ENCODE measurements at places on chromosomes 5 and 9. TPM values are rescaled to one million over a fixed set of nuclear protein-coding genes. Genes with fewer than 3 reads are reported as not detected.

- no peak overlapping the region for H3K27ac ChIP-seq
- H3K4me3 ChIP-seq: no peak overlapping the region
- H3K4me1 ChIP-seq: no peaks in the 10 kb centered on the region
- no peak for DNase-seq
These were observed 100.7 kb downstream of the CACNA1B start for GRCh38 chr9:137978262-137978714.

Gene VLDLR
- 110 TPM for total RNA-seq

DNA sequence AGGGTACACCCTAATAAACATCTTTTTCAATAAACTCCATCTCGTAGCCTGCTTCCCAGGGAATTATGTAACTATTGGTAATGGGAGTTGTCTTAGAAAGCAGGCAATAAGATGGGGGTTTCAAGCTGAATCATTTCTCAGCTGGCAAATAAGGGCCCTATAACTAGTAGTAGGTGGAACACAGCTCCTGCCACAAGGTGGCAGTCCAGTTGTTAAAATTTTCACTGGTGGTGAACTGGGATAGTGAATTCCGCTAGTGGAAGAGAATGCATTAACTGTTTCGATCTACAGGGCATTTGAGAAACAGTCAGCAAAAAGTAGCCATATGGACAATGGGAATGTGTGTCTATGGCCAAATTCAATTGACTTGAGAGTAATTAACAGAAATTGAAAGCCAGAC is 27.7 kb downstream of the PCDHB15 start:
- no peak overlapping the region for H3K4me3 ChIP-seq
- no peaks in the 10 kb centered on the region for H3K36me3 ChIP-seq
- no peaks in the 10 kb centered on the region for H3K27me3 ChIP-seq
- H3K27ac ChIP-seq: no peak overlapping the region

DNA sequence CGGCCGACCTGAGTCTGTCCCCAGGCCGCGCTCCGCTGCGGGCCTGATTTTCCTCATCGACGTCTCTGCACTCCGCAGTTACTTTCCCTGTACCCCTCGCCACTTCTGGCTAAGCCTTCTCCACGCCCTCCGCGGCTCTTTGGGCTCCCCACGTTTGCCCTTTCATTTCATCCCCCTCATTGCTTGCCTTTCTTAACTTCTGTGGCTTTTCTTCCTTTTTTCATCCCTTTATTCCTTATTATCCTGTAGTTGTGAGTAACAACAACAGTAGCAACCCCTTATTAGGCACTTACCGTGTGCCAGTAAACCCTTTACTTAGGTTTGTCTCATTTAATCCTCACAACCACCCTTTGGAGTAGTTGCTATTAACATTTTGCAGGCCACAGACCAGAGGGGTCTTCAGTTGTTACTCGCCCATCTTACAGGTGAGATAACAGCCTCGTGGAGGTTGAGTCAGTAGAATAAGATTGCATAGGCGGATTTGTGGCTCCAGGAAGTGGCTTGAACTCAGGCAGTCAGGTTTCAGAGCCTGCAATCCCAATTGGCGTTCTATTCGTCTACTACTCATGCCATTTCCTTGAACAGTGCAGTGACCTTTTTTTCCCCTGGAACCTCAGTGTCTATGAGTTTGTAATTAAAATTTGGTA is 724 bp downstream of the TCERG1 start:
- no peak for DNase-seq
- peak overlapping the region; percentile 90 for H3K27ac ChIP-seq
- no peaks in the 10 kb centered on the region for H3K27me3 ChIP-seq
- no peaks in the 10 kb centered on the region for H3K36me3 ChIP-seq

Gene ZNF483
- 7.2 TPM for total RNA-seq

DNA sequence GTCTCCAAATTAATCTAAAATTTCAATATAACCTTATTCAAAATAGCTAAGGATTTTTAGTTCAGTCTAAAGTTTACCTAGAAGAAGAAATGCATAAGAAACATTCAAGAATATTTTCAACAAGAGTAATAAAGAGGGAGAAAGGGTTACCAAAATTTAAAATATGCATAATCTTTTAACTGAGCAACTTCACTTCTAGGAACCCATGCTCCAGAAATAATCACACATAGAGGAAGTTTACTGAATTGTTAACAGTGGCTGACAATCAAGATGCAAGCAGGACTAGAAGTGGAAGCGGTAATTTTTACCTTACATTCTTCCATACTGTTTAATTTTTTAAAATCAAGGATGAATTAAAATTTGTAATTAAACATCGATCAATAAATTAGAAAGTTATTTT is 1.9 kb downstream of the PJA2 start:
- H3K27me3 ChIP-seq: no peaks in the 10 kb centered on the region
- H3K27ac ChIP-seq: peak overlapping the region; percentile 97
- peaks cover 7% of the 10 kb centered on the region for H3K36me3 ChIP-seq
- H3K4me1 ChIP-seq: peaks cover 7% of the 10 kb centered on the region

GRCh38 chr9:130220352-130220751 is 45.2 kb upstream of the HMCN2 start:
- peaks cover 29% of the 10 kb centered on the region for H3K36me3 ChIP-seq
- H3K27me3 ChIP-seq: no peaks in the 10 kb centered on the region
- H3K27ac ChIP-seq: peak overlapping the region; percentile 75
- H3K4me1 ChIP-seq: peaks cover 26% of the 10 kb centered on the region
- no peak for DNase-seq

DNA sequence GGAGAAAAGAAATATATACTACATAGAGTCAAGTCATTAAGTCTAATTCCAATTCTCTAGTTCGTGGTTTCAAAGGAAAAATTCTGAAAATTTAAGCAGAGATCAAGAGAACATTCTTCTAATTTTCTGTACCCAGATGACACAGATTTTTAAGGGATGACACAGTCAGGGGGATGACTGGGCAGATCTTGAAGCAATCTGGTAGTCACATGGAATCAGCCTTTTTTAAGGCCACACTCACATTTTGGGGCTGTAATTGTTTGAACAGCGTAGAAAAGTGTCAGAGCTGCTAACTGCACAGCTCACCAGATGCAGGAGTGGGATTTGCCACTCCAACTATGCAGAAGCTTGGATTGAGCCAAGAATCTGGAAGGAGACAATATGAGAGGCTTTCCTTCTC is 20.4 kb downstream of the PDE4D start:
- H3K4me3 ChIP-seq: no peak overlapping the region
- H3K27me3 ChIP-seq: no peaks in the 10 kb centered on the region
- no peaks in the 10 kb centered on the region for H3K4me1 ChIP-seq
- DNase-seq: no peak
- H3K36me3 ChIP-seq: no peaks in the 10 kb centered on the region

GRCh38 chr5:142971303-142972013 is 201.3 kb downstream of the ARHGAP26 start:
- H3K27me3 ChIP-seq: no peaks in the 10 kb centered on the region
- no peaks in the 10 kb centered on the region for H3K36me3 ChIP-seq
- H3K4me3 ChIP-seq: no peak overlapping the region
- H3K4me1 ChIP-seq: no peaks in the 10 kb centered on the region

Gene KIF4B
- not detected for total RNA-seq

DNA sequence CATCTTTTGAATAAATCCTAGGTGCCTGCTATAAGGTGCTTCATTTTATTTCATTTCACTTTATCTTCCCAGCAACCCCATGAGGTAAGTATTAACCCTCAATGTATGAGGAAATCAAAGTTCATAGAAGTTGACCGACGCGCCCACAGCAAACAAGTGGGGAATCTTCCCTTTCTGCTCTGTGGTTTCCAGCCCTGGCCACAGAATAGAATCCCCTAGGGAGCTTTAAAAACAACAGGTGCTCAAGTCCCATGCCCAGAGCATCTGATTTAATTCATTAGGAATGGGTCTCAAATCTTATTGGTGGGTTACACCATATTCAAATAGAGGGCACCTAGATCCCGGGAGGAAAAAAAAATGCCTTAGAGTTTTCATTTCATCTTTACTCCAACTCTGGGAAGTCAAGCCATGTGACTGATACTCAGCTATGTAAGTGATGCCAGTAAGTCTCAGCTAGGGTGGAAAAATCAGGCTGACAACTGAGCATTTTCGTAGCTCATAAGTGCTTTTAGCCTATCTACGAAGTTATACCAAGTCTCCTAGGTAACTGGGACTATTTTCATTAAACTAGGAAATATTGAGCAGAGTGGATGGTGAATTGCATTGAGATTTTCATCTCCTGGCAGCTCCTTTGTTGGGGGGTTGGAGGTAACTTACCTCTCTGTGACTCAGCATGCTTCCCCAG is 353.4 kb upstream of the SLC30A5 start:
- H3K27ac ChIP-seq: no peak overlapping the region
- no peaks in the 10 kb centered on the region for H3K36me3 ChIP-seq
- H3K4me3 ChIP-seq: no peak overlapping the region
- no peak for DNase-seq

DNA sequence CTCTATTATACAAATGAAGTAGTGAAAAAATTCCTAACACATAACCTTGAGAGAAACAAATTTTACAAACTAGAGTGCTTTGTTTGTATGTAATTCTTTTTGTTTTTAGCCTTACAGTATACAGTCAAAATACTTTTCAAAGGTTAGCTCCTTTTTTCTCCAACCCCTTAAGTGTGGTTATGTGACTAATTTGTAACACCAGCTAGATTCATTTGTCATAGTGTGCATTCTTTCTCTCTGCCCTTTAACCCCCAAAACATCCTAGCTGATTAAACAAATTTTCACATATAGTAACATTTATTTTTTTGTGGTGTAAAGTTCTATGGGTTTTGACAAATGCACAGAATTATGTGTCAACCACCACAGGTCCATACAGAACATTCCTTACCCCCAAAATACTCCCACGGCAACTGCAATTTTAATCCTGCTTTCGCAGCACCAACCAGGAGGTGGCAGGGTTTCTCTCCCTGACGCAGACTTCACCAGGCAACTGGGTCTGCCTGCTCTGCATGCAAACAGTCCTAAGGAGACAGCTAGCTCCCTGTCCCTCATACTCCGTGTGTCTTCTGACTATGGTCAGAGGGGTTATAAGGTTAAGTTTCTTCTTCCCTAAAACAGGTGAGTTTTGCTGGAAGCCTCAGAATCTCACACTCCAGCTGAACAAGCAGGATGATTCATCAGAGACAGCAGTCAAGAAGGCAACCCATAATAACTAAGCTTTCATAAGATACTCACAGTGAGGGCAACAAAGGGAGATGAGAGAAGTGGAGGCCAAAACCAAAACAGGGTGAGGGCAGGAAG is 44.5 kb upstream of the NR5A1 start:
- no peaks in the 10 kb centered on the region for H3K36me3 ChIP-seq
- DNase-seq: peak; percentile 79
- no peaks in the 10 kb centered on the region for H3K4me1 ChIP-seq
- H3K27ac ChIP-seq: no peak overlapping the region
- H3K4me3 ChIP-seq: no peak overlapping the region

GRCh38 chr5:99949969-99950524 is 585.1 kb upstream of the FAM174A start:
- H3K4me1 ChIP-seq: no peaks in the 10 kb centered on the region
- DNase-seq: no peak
- no peak overlapping the region for H3K27ac ChIP-seq

DNA sequence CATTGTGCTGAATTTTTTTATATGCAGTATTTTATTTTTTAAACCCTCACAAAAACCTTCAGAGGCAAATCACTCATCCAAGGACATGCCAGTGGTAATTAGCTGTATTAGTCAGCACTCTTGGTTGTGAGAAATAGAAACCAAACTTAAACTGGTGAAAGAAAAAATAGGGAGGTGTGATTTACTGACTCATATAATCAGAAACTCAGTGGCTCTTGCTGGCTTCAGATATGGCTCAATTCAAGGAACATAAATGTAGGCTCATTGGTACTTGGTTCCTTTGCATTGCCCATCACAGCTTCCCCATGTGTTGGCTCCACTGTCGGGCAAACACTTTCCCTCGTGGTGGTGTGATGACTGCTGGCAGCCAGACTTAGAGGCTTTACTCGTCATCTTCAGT is 497.2 kb downstream of the MAT2B start:
- H3K27me3 ChIP-seq: no peaks in the 10 kb centered on the region
- H3K4me3 ChIP-seq: no peak overlapping the region
- no peaks in the 10 kb centered on the region for H3K4me1 ChIP-seq
- H3K27ac ChIP-seq: no peak overlapping the region

DNA sequence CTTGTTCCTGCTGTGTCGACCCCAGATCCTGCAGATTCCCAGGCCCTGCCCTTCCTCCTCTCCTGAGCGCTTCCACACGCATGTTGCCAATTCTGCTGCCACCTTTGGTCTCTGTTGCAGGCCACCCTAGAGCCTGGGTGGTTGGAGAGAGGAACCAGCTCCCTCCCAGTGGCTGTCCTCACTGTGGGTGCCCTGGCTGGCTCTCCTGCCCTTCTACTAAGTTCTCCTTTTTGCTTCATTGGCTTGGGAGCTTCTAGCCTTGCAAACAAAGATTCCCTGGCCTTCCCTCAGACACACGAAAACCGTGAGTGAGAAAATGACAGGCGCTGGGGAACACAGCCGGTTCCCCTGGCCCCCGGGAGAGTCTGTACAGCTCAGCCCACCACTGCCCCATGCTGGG is 14.2 kb upstream of the NCS1 start:
- H3K4me1 ChIP-seq: no peaks in the 10 kb centered on the region
- H3K4me3 ChIP-seq: no peak overlapping the region
- no peaks in the 10 kb centered on the region for H3K36me3 ChIP-seq
- no peak for DNase-seq
- H3K27ac ChIP-seq: no peak overlapping the region

Gene CA9
- 161 TPM for total RNA-seq

- no peaks in the 10 kb centered on the region for H3K36me3 ChIP-seq
- no peak for DNase-seq
- no peak overlapping the region for H3K27ac ChIP-seq
- no peak overlapping the region for H3K4me3 ChIP-seq
- H3K27me3 ChIP-seq: no peaks in the 10 kb centered on the region
These were observed 202.7 kb downstream of the CD180 start for GRCh38 chr5:66993882-66994281.

GRCh38 chr5:23461576-23461975 is 45.8 kb upstream of the PRDM9 start:
- H3K4me3 ChIP-seq: no peak overlapping the region
- no peaks in the 10 kb centered on the region for H3K36me3 ChIP-seq
- no peaks in the 10 kb centered on the region for H3K4me1 ChIP-seq
- H3K27me3 ChIP-seq: no peaks in the 10 kb centered on the region

- H3K4me3 ChIP-seq: peak overlapping the region; percentile 69
- H3K27ac ChIP-seq: peak overlapping the region; percentile 89
- H3K36me3 ChIP-seq: no peaks in the 10 kb centered on the region
These were observed 1.6 kb downstream of the LIFR start for GRCh38 chr5:38554861-38555260.

- H3K36me3 ChIP-seq: no peaks in the 10 kb centered on the region
- DNase-seq: peak; percentile 83
- peaks cover 54% of the 10 kb centered on the region for H3K4me1 ChIP-seq
- peak overlapping the region; percentile 57 for H3K27ac ChIP-seq
- H3K27me3 ChIP-seq: no peaks in the 10 kb centered on the region
These were observed 50.6 kb downstream of the SIL1 start for GRCh38 chr5:139147483-139148087.
